CD4-positive, alpha-beta T cell treated with Interleukin-2 at 100 ng/mL for 4 hours (primary cell): ENCODE measurements at places on chromosomes 1 and 21.

DNA sequence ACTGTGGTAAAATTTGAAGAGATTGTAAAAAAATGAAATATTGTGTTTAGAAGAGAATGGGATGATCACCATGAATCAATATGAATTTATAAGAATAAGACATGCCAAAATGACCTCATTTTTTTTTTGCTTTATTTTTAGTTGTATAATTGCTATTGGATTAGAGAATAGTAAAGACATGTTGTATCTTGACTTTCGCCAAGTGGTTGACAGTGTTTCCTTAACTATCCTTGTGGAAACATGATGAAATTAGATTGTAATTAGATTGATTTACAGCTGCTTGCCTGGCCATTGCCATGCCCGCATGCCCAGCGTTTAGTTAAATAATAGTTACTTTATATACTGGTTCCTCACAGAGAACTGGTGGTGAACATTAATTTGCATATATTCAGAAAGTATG lies 154.9 kb downstream of the MAGI3 start:
- no peak for DNase-seq

GRCh38 chr1:57881639-57882038 lies 457.8 kb upstream of the DAB1 start:
- DNase-seq = no peak

GRCh38 chr1:218281285-218281684 lies 3.8 kb upstream of the RRP15 start:
- DNase-seq = no peak

GRCh38 chr1:36835017-36835695 lies 199.2 kb downstream of the GRIK3 start:
- DNase-seq = no peak

DNA sequence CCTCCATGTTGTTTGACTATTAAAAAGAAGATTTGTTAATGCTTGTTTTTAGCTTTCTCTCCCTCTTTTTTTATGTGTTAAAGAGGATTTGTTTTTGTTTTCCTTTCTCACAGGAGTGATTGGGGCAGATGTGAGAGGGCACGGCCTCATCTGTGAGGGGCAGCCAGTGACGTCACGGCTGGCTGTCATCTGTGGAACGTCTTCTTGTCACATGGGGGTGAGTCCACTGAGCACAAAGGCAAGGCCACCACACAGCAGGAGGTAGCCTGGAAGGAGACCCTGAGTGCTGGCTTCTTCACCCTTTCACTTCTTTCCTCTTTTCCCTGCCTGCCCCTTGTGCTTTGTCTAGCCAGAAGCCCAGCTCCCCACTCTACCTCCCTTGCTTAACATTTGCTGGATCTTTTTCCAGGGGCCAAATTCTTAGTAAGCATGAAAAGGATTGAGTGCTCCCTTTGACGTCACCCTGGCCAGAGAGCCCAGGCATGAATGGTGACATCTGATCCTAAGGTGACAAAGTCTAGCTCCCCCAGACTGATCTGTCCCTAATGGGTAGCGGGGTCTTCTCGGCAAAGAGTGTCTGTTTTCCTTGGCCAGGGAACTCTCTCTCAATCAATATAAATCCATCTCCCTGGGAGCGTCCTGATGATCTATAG lies 257.2 kb downstream of the FGGY start:
- no peak for DNase-seq

DNA sequence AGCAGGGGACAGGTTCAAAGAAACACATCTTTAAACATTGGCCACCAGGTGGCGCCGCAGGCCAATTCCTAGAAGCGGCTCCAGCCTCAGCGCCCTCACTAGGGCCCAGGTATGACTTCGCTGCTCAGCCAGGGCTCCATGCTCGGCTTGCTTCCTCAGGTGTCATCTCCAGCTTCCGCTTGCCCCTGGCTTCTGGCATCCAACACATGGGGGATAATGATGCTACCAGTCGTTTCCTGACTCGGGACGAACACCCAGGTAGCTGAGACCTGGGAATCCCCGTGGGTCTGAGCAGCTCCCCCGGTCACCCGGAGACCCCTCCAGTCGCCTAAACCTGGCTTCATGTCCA lies 8.5 kb upstream of the MEX3A start:
- DNase-seq = peak; percentile 91

GRCh38 chr1:164914208-164914607 lies 355.2 kb downstream of the PBX1 start:
- DNase-seq = no peak

GRCh38 chr1:219281831-219282230 lies 108.2 kb downstream of the LYPLAL1 start:
- no peak for DNase-seq
